Upper lobe of right lung (tissue), 1 donor: ENCODE measurements at places on chromosomes 1 and 21. TPM values are rescaled to one million over a fixed set of nuclear protein-coding genes. Genes with fewer than 3 reads are reported as not detected.

The SLC16A4 gene
- 15.9 TPM for total RNA-seq

The LCE1B gene
- total RNA-seq: not detected

The SVBP gene
- 19.4 TPM for total RNA-seq

The ST6GALNAC5 gene
- total RNA-seq: 23.1 TPM

The NPHS2 gene
- not detected for total RNA-seq

The LCE2A gene
- total RNA-seq: not detected

The CDC73 gene
- 72.6 TPM for total RNA-seq

The KRTAP19-3 gene
- not detected for total RNA-seq

DNA sequence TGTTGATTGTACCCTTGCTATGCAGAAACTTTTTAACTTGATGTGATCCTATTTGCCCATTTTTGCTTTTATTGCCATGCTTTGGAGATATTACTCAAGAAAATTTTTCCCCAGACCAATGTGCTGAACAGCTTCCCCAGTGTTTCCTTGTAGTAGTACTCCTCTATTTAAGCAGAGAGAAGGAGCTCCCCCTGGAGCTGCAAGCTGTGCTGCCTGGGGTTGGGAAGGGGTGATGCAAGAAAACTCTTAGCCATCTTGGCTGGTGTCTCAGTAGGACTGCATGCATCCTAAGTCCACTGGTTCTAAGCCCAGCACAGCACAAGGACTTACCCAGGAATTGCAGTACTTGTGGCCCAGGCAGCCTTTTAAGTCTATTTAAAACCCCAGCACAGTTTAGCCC lies 121.6 kb downstream of the NTMT2 start:
- DNase-seq: no peak
- H3K4me1 ChIP-seq: no peaks in the 10 kb centered on the region
- H3K4me3 ChIP-seq: no peak overlapping the region
- no peaks in the 10 kb centered on the region for H3K36me3 ChIP-seq

DNA sequence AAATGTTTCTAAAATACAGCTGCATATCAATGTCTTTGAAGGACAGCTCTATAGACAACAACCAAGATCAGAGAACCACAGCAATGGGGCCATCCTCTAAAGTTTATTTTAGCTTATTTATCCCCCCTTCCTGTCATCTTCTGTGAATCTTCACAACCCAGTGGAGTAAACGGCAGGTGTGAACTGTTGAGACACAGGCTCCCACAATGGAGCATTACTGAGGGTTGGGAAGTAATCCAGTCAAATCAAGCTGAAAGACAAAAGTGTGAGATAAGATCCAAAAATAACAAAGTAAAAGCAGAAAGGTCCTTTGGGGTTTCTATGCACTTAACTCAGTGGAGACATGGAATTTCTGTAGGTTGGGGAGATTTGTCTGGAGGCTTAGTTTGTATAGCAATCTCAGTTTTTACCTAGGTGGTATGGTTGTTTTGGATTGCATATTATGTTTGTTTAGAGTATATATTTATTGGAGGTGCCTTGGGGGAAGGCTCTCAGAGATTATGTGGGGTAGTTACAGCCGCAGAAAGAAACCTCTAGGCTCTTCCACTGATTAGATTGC lies 286.9 kb upstream of the ADGRL2 start:
- no peak for DNase-seq
- H3K4me1 ChIP-seq: peaks cover 8% of the 10 kb centered on the region
- no peak overlapping the region for H3K27ac ChIP-seq
- no peaks in the 10 kb centered on the region for H3K27me3 ChIP-seq
- no peaks in the 10 kb centered on the region for H3K36me3 ChIP-seq

GRCh38 chr21:38266732-38267131 lies 9.9 kb downstream of the KCNJ15 start:
- H3K4me3 ChIP-seq: no peak overlapping the region
- no peaks in the 10 kb centered on the region for H3K36me3 ChIP-seq
- peaks cover 43% of the 10 kb centered on the region for H3K4me1 ChIP-seq
- H3K27me3 ChIP-seq: no peaks in the 10 kb centered on the region
- no peak for DNase-seq
- no peak overlapping the region for H3K27ac ChIP-seq

DNA sequence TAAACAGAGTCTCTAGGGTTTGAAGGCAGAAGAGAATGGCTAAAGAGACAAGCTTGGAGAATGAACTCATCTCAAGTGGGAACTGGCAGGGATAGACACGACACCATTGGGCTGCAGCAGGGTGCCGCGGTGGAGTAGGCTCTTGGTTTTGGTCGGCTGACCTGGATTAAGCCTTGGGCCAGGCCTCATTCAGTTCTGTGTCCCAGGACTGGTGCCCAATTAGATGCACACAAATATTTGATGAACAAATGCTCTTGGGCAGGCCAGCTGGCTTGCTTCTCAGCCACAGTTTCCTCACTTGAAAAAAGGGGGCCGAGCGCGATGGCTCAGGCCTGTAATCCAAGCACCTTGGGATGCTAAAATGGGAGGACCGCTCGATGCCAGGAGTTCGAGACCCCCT lies 53.4 kb upstream of the CITED4 start:
- H3K4me1 ChIP-seq: no peaks in the 10 kb centered on the region
- H3K36me3 ChIP-seq: no peaks in the 10 kb centered on the region
- no peaks in the 10 kb centered on the region for H3K27me3 ChIP-seq
- H3K27ac ChIP-seq: no peak overlapping the region
- H3K4me3 ChIP-seq: no peak overlapping the region
- no peak for DNase-seq

DNA sequence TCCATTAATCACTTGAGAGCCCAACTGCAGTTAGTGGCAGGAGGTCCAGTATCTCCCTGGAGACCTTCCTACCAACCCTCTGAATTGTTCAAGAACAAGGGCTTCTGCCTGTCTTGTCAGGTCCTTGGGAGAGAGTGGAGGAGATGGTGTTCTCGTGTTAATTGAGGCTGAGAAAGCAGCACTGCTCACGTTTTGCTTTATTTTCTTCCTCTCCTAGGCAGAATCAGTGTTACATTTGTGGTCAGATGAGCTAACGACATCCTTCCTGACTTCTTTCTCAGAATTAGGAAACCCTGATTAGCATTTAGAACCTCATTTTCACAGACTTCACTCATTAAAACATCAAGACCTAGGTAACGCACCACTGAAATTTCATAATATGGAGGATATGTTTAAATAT lies 26.4 kb upstream of the LRIG2 start:
- H3K27ac ChIP-seq: no peak overlapping the region
- no peaks in the 10 kb centered on the region for H3K27me3 ChIP-seq
- H3K36me3 ChIP-seq: no peaks in the 10 kb centered on the region
- no peak overlapping the region for H3K4me3 ChIP-seq
